Activated CD4-positive, alpha-beta T cell treated with anti-CD3 and anti-CD28 coated beads for 1 hour (primary cell): ENCODE measurements at places on chromosomes 6 and 20.

- no peak for DNase-seq
Observed at GRCh38 chr6:159728531-159728964, 1.2 kb downstream of the WTAP start.

GRCh38 chr20:50453533-50454244 lies 56.5 kb upstream of the PTPN1 start:
- no peak for DNase-seq

DNA sequence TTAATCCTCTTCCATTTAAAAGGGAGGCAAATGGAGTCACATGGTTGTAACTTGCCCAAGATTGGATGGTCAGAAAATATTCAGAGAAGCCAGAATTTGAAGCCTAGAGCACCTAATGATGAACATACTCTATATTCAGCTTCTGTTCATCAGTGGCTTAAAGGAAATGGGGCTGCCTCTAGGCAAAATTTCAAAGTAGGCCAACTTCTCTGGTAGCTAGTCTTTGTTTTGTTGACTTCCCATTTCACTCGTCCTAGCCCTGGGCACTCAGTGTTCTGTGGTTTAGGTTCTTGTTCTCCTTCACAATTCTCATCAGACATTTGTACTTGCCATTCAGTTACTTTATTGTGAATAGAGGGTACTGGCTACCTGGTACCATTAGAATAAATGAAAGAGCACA lies 13.2 kb downstream of the MAP3K7 start:
- no peak for DNase-seq

- no peak for DNase-seq
Observed at GRCh38 chr6:70413992-70414494, 735 bp downstream of the FAM135A start.

DNA sequence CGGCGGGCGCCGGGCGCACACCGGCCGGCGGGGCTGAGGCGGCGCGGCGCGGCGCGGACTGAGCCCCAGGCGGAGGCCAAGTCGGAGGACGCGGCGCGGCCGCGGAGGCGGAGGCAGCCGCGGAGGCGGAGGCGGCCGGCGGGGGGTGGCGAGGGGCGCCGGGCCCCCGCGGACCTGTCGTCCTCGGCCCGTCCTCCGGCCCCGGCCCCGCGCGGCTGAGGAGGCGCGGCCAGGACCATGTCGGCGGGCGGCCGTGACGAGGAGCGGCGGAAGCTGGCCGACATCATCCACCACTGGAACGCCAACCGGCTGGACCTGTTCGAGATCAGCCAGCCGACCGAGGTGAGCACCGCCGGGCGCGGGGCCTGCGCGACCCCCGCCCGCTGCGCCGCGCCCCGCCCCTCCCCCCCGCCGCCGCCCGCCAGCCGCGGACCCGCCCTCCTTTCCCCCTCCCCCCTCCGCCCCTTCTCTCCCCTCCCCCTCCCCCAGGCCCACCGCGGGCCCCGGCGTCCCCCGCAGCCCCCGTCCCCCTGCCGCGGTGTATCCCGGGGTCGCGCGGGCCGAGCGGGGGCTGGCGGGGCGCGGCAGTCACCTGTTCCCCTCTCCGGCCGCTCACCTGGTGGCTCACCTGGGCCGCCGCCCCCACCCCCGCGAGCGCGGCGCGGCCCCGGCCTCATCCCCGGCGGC lies at the start of gene AFDN:
TSS of gene AFDN (plus strand) at position 16 of the 687 bp plus-strand sequence. CDS start at position 238, 222 bp downstream.
- DNase-seq = no peak

GRCh38 chr6:5389086-5389745 lies 127.9 kb downstream of the FARS2 start:
- DNase-seq = no peak

DNA sequence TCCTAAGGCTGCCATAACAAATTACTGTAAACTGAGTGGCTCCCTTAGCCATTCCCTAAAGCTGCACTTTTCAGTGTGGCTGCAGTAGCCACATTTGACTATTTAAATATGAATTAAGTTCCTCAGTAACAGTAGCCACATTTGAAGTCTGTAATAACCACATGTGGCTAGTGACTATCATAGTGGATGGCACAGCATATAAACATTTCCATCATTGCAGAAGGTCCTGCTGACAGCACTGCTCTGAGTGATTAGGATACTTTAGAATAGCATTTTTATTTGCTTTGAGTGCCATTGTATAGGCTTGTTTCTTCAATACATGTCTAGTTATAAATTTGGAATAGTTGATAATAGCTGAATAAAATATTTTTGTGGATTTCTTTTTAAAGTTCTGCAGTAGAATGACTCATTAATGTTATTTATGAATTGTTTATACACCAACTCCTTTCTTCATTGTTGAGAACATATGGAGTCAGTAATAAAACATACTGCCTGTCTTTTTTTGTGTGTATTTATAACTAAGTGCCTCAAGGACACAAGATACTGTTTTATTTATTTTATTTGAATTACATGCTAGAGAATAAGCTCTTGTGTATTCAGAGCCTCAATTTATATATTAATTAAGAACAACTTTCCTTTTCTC lies 217.2 kb downstream of the CDKAL1 start:
- no peak for DNase-seq

DNA sequence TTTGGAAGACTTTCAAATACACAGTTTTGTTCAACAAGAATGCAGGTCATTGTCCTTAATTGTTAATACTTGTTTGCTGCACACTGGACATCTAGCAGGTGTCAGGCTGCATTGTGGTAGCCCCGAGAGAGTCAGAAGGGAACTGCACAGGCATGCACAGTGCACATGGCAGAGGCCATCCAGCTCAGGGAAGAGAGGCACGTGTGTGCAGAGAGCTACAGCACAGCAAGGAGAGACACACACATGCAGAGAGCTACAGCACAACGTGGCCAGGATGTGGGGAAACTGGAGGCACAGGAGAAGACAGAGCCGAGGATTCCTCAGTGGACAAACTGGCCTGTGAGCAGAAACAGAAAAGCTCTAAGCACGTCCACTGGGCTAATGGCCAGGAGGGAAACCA lies 272.0 kb downstream of the SMOC2 start:
- DNase-seq = no peak

DNA sequence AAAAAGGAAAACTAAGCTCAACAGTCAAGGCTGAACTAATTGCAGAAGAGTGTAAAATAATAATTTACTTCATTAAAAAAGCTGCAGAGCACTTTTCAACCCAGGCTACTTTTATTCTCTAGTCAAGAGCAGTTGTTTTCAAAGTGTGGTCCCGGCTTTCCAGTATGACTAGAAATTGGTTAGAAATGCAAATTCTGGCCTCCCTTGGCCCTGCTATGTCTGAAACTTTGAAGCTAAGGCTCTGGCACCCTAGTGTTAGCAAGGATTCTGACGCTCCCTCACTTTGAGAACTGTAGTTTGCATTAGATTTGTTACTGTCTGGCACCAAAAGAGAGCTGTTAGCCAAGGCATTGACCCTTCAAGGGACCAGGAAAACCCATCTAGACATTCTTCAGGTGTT lies 9.5 kb upstream of the NXT1 start:
- DNase-seq = no peak

DNA sequence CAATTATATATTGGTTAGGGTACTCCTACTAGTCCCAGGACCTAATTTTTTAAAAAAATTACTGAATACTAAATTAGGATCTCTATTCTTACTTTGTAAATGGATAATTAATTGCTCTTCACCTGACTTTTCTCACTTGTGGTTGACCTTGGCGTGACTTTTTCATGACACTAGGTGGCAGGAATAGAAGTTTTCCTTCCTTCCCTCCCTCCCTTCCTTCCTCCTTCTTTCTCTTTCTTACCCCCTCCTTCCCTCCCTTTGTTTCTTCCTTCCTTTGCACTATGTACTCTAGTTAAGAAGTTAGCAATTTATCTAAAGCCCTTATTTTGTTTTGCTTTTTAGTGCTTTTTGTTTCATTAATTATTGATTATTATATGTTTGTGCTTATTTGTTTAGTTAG lies 20.4 kb upstream of the HBS1L start:
- DNase-seq = no peak

DNA sequence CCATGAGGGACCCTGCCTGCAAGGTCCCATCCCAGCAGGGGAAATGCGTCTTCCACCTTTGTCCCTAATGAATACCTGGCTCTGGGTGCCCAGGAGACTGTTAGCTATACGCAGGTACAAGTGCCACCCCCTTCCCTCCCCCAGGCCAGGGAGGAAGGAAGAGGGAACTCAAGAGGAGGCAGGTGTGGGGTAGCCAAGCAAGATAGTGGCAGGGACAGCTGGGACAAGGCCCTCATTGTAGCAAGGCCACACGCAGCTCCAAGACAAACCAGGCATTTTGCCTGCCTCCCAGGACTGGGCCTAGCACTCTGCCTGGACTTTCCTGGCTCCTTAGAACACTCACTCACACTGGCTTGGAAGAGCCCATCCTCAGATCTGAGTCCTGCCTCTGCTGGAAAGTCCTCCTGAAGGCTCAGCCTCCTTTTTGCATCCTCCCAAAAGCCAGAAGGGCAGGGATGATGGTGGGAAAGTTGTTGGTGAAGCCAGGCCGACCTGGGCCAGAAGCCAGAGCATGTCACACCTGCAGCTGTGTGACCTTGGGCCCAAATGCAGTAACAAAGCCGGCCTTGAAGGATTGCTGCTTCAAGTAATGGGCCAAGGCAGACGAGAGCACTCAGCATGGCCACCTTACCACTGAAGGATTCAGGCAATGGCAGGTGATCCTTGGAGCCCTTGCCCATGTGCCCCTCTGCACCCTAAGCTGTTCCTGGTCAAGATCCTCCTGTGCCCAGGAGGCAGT lies 27.7 kb downstream of the SNPH start:
- no peak for DNase-seq
